ENCODE measurements at places on chromosomes 11 and 22.

DNA sequence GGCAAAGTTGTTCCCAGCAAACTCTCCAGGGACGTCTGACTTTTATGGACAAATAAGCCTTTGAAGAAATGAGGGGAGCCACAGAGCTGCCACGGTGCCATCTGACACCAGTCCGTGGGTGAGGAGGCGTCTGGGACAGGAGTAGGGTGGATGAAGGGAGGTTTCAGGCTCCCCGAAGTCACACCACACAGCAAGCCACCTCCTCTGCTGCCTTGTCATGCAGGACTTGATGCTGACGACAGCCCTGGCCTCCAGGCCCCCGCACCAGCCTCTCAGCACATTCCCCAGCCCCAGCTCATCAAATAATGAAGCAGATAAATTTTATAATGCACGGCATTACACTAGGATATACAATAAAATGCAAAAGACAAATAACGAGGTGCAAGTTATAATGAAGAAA lies 156.5 kb downstream of the CEP164 start:
- DNase-seq = no peak
- H3K36me3 ChIP-seq = no peaks in the 10 kb centered on the region
- H3K4me3 ChIP-seq = no peak overlapping the region
- H3K4me1 ChIP-seq = no peaks in the 10 kb centered on the region
- no peak overlapping the region for H3K27ac ChIP-seq

GRCh38 chr11:11571893-11572292 lies 49.9 kb downstream of the GALNT18 start:
- no peaks in the 10 kb centered on the region for H3K4me1 ChIP-seq
- H3K4me3 ChIP-seq = no peak overlapping the region
- H3K27ac ChIP-seq = no peak overlapping the region
- DNase-seq = no peak
- H3K27me3 ChIP-seq = no peaks in the 10 kb centered on the region

GRCh38 chr11:57761301-57762234 lies at the start of gene CTNND1:
TSS of gene CTNND1 (plus strand) at chr11:57761802. CDS start at chr11:57791479, 29,677 bp downstream.
- H3K27ac ChIP-seq = no peak within 1 kb of the TSS
- DNase-seq = no peak
- H3K4me3 ChIP-seq = no peak within 1 kb of the TSS
- no peaks in the 10 kb centered on the region for H3K36me3 ChIP-seq
- no peaks in the 10 kb centered on the region for H3K4me1 ChIP-seq
- H3K27me3 ChIP-seq = no peaks in the 10 kb centered on the region

GRCh38 chr22:33579448-33580093 lies 340.7 kb downstream of the LARGE1 start:
- no peaks in the 10 kb centered on the region for H3K36me3 ChIP-seq
- H3K27me3 ChIP-seq = no peaks in the 10 kb centered on the region
- H3K4me1 ChIP-seq = no peaks in the 10 kb centered on the region
- H3K27ac ChIP-seq = no peak overlapping the region
- DNase-seq = peak; percentile 2

DNA sequence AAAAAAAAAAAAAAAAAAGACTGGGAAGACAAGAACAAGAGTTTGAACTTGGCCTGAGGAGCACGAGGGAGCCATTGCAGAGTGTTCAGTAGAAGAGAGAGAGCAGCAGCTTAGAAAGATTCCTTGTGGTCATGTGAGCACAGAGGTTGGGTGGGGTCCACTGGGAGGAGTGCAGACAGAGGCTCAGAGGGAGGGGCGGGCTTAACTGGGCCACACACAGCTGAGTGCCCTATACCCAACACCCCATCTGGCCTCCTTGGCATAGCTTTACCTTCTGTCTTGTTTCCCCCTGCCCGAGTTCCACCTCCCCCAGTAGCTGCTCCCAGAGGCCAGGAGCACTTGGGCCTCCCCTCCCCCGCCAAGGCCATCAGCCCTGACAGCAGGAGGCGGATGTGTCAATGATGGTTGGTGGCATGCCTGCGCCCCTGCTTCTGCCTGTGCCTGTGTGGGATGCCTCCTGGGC lies 12.1 kb downstream of the C11orf86 start:
- no peak overlapping the region for H3K27ac ChIP-seq
- H3K36me3 ChIP-seq = no peaks in the 10 kb centered on the region
- peaks cover 1% of the 10 kb centered on the region for H3K4me1 ChIP-seq
- no peaks in the 10 kb centered on the region for H3K27me3 ChIP-seq
- no peak for DNase-seq
- no peak overlapping the region for H3K4me3 ChIP-seq

- H3K4me3 ChIP-seq = no peak within 1 kb of the TSS
- peaks cover 56% of the 10 kb centered on the region for H3K4me1 ChIP-seq
- no peak for DNase-seq
Measured at GRCh38 chr11:278001-278951, at the start of gene NLRP6. TSS of gene NLRP6 (plus strand) at chr11:278407. CDS start at chr11:278570, 163 bp downstream.

DNA sequence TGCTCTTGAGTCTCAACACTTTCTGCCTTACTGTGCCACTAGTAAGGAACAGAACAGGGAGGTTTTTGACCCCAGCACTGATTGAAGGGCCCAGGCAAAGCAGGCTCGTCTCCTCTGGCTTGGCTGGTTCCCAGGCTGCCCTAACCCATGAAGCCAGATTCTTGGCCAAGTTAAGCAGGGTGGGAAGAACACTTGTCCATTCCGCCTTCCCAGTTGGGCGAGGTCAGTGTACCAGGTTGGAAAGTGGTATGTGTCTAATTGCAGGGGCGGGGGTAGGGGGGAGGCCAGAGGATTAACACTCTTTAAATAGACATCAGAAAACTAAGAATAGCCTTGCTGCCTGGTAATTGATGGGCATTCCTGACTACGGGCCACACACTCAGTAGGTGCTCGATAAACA lies 14.4 kb downstream of the TIMP3 start:
- no peaks in the 10 kb centered on the region for H3K27me3 ChIP-seq
- H3K36me3 ChIP-seq = no peaks in the 10 kb centered on the region
- H3K4me3 ChIP-seq = no peak overlapping the region
- H3K27ac ChIP-seq = no peak overlapping the region

GRCh38 chr11:18493310-18493709 lies 33.4 kb downstream of the TSG101 start:
- no peak for DNase-seq
- H3K4me1 ChIP-seq = no peaks in the 10 kb centered on the region
- no peak overlapping the region for H3K4me3 ChIP-seq
- peaks cover 17% of the 10 kb centered on the region for H3K36me3 ChIP-seq
- H3K27me3 ChIP-seq = no peaks in the 10 kb centered on the region

DNA sequence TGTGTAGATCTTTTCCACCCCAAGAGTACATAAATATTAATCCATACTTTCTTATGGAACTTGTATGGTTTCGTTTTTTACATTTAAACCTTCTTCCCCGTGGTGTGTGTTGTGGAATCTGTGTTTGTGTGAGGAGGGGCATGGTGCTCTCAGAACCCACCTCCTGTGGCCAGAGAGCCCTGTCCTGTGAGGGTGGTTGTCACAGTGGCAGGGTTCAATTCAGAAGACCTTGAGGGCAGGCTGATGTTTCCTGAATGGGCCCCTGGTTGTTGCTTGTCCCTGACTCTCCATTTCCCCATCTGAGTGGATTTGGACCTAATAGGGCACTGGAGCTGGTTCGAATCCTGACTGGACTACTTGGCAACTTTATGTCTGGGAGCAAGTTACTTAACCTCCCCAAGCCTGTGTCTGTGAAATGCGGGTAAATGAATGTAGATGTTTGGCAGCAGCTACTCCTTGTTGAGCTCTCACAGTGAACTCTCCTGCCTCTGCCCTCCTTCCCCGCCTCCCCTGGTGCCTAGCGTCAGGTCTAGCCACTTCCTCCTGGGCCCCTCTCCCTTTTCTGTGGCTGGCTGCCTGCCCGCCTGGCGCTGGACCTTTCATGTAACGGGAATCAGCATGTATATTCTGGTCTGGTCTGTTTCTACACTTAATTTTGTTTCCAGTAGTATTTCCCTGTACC lies 7.3 kb downstream of the NEAT1 start:
- peak overlapping the region; percentile 98 for H3K27ac ChIP-seq
- peaks cover 83% of the 10 kb centered on the region for H3K4me1 ChIP-seq
- DNase-seq = peak; percentile 36

GRCh38 chr22:46367707-46368191 lies 32.2 kb downstream of the TRMU start:
- no peaks in the 10 kb centered on the region for H3K27me3 ChIP-seq
- no peak overlapping the region for H3K27ac ChIP-seq
- peaks cover 28% of the 10 kb centered on the region for H3K4me1 ChIP-seq
- no peak overlapping the region for H3K4me3 ChIP-seq
- H3K36me3 ChIP-seq = no peaks in the 10 kb centered on the region

DNA sequence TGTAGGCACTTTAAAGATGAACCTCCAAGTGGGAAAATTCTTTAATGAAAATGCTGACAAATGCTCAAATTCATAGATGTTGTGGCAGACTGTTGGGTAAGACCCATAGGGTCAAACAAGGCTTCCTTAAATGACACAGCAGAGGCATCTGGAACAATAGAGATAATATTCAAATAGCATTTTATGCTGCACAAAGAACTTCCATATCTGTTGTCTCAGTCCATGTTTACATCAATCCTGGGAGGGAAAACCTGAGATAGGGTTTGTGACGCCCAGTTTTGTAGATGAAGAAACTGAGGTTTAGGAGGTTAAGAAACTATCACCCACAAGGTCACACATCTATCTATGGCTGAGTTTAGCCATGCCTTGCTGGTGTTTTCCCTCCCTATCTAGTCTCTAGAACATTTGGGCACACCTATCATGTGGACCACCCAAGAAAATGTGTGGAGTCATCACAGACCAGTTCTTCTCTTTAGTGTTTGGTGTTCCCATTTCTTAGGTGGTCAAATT lies 106.4 kb downstream of the EHF start:
- H3K4me3 ChIP-seq = no peak overlapping the region
- no peak overlapping the region for H3K27ac ChIP-seq
- no peaks in the 10 kb centered on the region for H3K4me1 ChIP-seq
- no peak for DNase-seq
- H3K27me3 ChIP-seq = no peaks in the 10 kb centered on the region
- H3K36me3 ChIP-seq = no peaks in the 10 kb centered on the region

- no peaks in the 10 kb centered on the region for H3K4me1 ChIP-seq
- no peak overlapping the region for H3K4me3 ChIP-seq
- no peak for DNase-seq
- H3K36me3 ChIP-seq = peaks cover 39% of the 10 kb centered on the region
- no peak overlapping the region for H3K27ac ChIP-seq
Measured at GRCh38 chr11:86011175-86011574, 57.7 kb downstream of the PICALM start.

GRCh38 chr11:103069367-103069766 lies 22.6 kb downstream of the DCUN1D5 start:
- no peak overlapping the region for H3K27ac ChIP-seq
- H3K27me3 ChIP-seq = no peaks in the 10 kb centered on the region
- no peak for DNase-seq
- peaks cover 31% of the 10 kb centered on the region for H3K4me1 ChIP-seq
- peaks cover 5% of the 10 kb centered on the region for H3K36me3 ChIP-seq

GRCh38 chr11:94132823-94133408 lies 4.3 kb downstream of the PANX1 start:
- no peak overlapping the region for H3K27ac ChIP-seq
- no peak overlapping the region for H3K4me3 ChIP-seq
- H3K4me1 ChIP-seq = peaks cover 68% of the 10 kb centered on the region
- no peak for DNase-seq

DNA sequence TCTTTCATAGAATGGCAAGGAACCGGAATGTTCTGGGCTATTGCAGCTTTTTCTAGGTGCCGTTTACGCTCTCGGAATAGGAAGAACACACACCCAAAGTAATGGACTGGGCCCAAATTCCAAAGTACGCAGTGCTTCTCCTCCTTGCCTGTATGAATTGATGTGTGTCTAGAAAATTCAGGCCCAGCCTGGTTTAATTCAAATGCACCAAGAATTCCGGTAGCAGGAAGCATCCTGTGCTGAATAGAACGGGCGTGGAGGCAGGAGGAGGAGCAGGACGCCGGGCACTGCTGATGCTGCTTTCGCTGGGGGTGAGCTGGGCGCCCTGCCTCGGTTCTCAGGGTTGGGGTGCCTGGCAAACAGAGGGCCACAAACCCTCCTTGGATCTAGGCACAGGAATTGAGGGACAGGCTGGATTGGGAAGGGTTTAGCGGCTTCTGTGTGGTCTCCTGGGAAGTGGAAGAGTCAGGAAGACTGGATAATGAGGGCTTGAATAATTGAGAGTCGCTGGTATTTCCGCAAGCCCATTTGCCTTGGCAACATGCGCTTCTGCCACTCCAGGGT lies 2.0 kb downstream of the PARVB start:
- H3K36me3 ChIP-seq = no peaks in the 10 kb centered on the region
- H3K4me1 ChIP-seq = peaks cover 42% of the 10 kb centered on the region
- peak overlapping the region; percentile 69 for H3K27ac ChIP-seq
- no peaks in the 10 kb centered on the region for H3K27me3 ChIP-seq

DNA sequence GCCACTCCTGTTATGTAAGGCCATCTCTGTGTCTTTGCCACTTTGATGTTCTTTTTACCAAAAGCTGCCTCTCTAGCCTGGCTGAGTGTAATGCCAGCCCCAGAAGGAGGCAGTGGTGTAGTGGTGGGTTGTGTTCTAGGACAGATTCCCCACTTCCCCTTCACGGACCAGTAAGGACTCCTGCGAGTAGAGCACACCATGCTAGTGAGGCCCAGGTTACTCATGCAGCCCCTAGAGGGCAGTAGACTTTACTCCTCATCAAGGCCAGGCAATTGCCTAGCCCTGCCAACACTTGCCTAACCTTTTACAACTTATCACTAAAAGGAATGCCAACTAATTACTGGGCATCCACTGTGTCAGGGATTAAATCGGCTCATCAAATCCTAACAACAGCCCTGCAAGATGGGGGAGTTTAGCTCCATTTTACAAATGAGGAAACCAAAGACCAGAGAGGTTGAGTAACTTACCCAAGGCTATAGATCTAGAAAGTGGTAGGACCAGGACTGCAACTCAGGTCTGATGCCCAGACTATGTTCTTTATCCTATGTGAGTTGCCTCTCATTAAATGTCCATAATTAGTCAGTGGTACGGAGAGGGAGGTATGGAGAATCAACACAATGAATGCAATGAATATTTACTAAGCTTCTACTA lies 75.3 kb downstream of the APIP start:
- no peaks in the 10 kb centered on the region for H3K4me1 ChIP-seq
- no peak for DNase-seq
- no peak overlapping the region for H3K27ac ChIP-seq

- H3K27me3 ChIP-seq = no peaks in the 10 kb centered on the region
- H3K4me1 ChIP-seq = no peaks in the 10 kb centered on the region
- H3K4me3 ChIP-seq = no peak within 1 kb of the TSS
- H3K36me3 ChIP-seq = no peaks in the 10 kb centered on the region
Measured at GRCh38 chr11:77301510-77301909, at the start of gene GDPD4. TSS of gene GDPD4 (minus strand) at chr11:77301686. CDS start at chr11:77285137, 16,549 bp downstream.

GRCh38 chr22:42608823-42609361 lies 5.8 kb downstream of the POLDIP3 start:
- H3K27me3 ChIP-seq = no peaks in the 10 kb centered on the region
- DNase-seq = no peak
- H3K27ac ChIP-seq = no peak overlapping the region
- H3K4me3 ChIP-seq = no peak overlapping the region
- peaks cover 17% of the 10 kb centered on the region for H3K36me3 ChIP-seq

DNA sequence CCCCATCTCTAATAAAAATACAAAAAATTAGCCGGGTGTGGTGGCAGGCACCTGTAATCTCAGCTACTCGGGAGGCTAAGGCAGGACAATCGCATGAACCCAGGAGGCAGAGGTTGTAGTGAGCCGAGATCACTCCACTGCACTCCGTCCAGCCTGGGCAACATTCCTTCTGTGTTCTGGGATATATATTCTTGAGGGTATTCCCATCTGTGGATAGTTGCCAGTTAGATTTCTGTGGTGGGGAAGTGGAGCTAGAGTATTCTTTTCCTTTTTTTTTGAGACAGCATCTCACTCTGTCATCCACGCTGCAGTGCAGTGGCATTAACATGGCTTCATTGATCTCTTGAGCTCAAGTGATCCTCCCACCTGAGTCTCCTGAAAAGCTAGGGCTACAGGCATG lies 9.1 kb upstream of the ZNF74 start:
- no peaks in the 10 kb centered on the region for H3K4me1 ChIP-seq
- no peak for DNase-seq
- peaks cover 4% of the 10 kb centered on the region for H3K27me3 ChIP-seq
- no peak overlapping the region for H3K4me3 ChIP-seq
- H3K36me3 ChIP-seq = no peaks in the 10 kb centered on the region
- no peak overlapping the region for H3K27ac ChIP-seq
